ENCODE measurements at places on chromosomes 4 and X.

- DNase-seq, result no peak
Measured at GRCh38 chr4:170248576-170248975, 158.8 kb upstream of the AADAT start.

DNA sequence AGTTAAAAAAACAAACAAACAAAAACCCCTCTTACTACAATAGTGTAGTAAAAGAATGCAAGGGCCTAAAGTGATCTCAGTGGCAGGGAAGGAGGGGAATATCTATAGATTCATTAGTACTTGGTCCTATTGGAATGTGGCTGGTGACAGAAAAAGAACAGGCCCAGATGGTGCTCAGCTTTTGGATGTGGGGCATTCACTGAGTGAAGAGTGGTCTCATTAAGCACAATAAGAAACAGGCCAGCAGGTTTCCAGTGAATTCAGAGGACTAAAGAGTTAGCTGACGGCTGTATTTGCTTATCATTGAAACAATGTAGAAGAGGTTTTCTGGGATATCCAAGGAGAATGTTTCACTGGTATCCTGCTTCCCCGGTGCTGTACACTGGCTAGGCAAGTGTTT lies 243.8 kb upstream of the HHIP start:
- no peak for DNase-seq

- DNase-seq, result no peak
Measured at GRCh38 chrX:109707319-109707718, 25.7 kb downstream of the ACSL4 start.

DNA sequence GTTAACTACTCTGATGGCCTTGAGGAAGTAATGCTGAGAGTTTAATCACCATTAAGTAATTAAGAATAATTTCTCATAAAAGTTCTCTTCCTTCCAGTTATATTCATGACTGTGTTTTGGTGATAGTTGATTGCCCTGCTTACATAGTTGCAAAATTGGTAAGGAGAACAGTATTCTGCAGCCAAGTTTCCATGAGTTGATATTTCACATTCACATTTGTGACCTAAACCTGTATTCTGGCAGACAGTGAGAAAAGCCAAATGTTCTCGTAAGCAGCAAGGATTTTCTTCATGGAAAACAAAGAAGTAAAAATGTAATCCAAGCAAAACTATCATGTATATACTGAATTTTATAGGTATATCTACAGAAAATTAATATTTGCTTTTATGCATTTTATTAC lies 187.8 kb upstream of the NUDT6 start:
- DNase-seq, result no peak

- DNase-seq, result no peak
Measured at GRCh38 chr4:95572304-95572991, 23.7 kb upstream of the UNC5C start.

DNA sequence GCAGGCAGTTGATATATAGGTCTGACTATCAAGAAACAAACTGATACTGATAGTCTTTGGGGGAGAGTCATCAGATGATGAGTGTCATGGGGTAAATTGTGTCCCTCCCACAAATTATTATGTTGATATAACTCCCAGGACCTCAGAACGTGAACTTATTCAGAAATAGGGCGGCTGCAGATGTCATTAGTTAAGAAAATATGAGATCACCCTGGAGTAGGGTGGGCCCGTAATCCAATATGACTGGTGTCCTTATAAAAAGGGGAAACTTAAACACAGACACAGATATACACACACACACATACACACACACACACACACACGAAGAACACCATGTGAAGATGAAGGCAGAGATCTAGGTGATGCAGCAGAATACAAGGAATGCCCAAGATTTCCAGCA lies 32.7 kb upstream of the ARHGEF9 start:
- DNase-seq, result no peak

- no peak for DNase-seq
Measured at GRCh38 chrX:94686071-94686470, 1012.1 kb downstream of the FAM133A start.

- peak; percentile 39 for DNase-seq
Measured at GRCh38 chr4:88672987-88673386, 24.6 kb downstream of the NAP1L5 start.

DNA sequence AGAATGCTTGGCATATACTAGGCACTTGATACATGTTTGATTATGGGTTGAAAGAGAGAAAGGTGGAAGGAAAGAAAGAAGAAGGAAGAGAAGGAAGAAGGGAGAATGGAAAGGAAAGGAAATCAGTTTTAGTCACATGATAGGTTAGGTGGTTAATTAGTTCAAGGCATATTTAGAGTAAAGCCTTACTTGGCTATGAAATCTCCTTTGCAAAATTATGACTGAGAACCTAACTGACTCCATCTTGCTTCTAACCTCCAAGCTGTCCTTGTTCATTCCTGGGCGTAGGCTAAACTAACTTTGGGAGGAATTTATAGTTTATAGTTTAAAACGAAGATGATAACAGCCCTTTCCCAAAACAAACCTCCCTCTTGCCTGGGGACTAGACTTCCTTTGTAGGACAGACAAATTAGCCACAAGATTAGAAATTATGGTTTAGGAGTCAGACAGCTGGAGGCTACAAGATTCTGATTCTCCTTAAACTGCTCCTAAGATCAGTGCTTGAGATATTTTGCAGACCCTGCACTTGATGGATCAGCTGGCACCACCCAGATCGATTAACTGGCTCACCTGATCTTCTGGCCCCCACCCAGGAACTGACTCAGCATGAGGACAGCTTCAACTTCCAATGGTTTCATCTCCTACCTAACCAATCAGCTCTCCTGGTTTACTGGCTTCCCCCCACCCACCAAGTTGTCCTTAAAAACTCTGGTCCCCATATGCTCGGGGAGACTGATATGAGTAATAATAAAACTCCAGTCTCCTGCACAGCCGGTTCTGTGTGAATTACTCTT lies 55.0 kb downstream of the TXK start:
- DNase-seq, result no peak

GRCh38 chrX:57366430-57366829 lies 79.9 kb downstream of the FAAH2 start:
- DNase-seq, result no peak

DNA sequence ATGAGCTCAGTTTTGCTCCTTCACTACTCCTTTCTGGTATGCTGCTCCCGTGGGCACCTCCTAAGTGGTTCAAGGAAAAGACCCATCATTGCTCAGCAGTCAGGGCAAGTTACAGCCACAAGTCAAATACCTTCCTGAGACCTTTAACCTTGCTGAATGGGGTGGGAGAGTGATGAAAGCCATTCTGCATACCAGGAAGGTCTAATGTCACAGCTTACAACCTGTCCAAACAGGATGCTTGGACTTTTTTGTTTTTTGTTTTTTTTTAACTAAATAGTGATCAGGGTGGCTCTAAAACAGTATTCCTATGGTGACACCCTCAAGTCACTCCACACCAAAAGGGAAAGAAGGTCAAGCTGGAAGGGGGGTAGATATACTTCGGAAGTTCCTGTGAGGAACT lies 93.1 kb downstream of the GPC3 start:
- no peak for DNase-seq

- DNase-seq, result no peak
Measured at GRCh38 chrX:42967681-42968300, 189.8 kb upstream of the PPP1R2C start.

DNA sequence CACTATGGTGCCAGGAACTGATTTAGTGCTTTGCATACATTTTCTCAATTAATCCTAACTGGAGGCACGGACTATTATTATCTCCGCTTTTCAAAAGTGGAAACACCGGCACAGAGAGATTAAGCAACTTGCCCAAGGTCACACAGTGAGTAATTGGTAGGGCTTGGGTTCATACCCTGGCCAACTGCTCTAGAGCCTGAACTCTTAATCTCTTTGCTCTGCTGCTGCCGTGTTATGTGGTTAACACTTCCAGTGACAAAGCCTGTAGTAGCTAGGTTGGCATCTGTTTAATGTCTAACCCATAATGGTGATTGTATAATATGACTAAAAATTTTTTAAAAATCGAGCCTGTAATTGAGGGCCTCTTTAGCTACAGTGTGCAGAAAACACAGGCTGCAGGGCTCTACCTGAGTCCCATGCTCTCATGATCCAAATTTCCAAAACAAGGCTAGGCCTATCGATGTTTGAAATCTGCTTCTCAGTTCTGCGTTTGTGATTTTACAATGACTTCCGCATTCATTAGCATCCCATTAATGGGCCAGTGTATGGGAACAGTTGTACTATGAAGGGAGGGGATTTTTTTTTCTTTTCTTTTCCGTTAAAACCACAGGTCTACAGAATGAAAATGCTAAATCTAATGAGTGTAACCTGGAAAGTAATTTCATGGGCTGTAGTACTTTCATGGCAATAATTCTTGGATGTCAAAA lies 219.3 kb upstream of the JADE1 start:
- no peak for DNase-seq

DNA sequence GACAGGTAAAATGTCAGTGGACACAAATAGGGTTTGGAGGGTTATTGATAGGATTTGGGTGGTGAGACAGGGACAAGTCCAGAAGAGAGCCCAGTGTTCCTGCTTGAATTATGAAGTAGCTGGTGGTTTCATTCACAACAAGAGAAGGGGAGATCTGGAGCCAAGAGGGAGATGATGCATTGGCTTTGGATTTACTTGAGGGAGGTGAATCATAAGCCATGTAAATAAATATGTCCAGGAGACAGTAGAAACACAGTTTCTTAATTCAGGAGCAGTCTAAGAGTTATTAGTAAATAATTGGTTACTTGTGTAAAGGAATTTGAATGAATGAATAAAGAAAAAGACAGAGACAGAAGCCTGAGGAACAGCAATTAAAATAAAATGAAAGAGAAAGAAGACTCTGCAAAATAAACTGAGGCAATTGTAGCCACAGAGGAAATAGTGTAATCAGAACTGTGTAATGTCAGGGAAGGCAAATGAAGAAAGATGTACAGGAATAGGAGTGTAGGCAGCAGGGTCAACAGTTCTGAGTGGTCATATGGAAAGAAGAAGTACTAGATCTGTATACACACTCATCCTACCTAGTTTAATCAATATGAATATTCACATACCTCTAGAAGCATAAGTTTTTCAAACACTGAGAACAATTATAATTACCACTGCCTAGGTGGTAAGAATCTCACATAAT lies 50.2 kb upstream of the CXCL8 start:
- peak; percentile 68 for DNase-seq

DNA sequence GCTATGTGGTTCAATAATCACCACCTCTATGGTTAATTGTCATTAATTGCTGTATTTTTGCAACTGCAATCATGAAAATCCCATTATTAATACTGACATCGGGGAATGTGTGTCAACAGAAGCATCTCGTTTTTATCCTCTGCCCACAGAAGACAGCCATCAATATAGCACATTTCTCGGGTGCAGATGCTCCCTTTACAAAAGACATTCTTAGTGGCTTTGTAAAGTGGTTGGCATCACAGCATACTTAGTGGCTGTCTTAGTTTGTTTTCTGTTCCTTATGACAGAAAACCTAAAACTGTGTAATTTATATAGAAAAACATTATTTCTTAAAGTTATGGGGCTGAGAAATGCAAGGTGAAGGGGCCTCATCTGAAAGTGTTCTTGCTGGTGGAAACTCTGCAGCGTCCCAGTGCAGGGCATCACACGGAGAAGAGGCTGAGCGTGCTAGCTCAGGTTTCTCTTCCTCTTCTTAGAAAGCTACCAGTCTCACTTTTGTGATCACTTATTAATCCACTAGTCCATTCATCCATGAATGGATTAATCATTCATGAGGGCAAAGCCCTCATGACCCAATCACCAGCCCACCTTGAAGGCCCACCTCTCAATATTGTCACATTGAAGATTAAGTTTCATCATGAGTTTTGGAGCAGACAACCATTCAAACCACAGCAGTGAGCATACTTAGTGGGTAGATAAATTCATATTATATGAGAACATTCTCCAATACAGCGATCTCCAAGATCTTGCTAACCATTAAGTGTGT lies 1067.7 kb upstream of the PABPC4L start:
- no peak for DNase-seq

GRCh38 chr4:155995069-155995468 lies 41.4 kb upstream of the CTSO start:
- DNase-seq, result no peak

DNA sequence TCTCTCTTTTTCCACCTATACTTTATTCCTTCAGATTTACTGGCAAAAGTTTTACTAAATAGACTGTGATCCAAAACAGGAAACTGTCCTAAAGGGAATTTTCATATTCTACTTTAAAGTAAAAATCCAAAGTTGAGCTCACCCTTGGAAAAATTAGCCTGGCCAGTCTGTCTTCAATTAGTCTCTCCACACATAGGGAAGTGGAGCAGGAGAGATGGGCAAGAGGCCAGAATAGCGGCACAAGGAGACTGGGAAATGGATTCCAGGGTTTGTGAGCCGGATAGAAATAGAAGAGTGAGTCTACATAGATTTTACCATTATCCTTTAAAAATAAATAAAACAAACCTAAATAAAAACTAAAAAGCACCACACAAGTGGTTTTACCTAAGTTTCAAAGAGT lies 16.2 kb upstream of the FRMD7 start:
- DNase-seq, result no peak

DNA sequence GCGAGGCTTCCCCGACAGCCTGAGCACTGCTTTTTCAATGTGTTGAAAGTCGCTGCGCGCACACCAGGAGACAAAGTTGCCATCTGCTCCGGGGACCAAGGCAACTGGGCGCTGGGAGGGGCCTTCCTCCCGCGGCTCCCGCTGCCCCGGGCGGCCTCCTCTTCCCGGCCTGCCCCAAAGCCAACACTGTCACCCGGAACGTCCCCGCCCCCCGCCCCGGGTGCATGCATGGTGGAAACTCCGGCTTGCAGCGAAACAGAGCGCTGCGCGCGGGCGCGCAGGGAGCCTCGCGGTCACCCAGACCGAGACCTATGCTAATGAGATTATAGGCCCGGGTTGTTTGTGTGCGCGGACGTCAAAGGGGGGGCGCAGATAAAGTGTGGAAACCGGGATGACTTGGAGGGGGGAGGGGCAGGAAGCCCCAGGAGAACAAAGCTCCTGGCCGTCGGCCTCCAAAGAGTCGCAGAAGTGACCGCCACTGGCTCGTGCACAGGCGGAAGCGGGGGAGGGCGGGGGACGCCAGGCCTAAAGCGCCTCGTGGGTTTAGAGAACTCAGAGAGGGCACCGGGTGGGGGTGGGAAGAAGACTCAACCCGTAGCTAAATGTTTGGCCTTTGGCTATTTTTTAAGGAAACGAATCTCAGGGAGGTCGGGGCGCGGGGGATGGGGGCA lies 88.8 kb downstream of the BCOR start:
- peak; percentile 36 for DNase-seq
